Progenitor cell of endocrine pancreas (in vitro differentiated cells): ENCODE measurements at places on chromosomes 3 and 15. TPM values are rescaled to one million over a fixed set of nuclear protein-coding genes. Genes with fewer than 3 reads are reported as not detected.

DNA sequence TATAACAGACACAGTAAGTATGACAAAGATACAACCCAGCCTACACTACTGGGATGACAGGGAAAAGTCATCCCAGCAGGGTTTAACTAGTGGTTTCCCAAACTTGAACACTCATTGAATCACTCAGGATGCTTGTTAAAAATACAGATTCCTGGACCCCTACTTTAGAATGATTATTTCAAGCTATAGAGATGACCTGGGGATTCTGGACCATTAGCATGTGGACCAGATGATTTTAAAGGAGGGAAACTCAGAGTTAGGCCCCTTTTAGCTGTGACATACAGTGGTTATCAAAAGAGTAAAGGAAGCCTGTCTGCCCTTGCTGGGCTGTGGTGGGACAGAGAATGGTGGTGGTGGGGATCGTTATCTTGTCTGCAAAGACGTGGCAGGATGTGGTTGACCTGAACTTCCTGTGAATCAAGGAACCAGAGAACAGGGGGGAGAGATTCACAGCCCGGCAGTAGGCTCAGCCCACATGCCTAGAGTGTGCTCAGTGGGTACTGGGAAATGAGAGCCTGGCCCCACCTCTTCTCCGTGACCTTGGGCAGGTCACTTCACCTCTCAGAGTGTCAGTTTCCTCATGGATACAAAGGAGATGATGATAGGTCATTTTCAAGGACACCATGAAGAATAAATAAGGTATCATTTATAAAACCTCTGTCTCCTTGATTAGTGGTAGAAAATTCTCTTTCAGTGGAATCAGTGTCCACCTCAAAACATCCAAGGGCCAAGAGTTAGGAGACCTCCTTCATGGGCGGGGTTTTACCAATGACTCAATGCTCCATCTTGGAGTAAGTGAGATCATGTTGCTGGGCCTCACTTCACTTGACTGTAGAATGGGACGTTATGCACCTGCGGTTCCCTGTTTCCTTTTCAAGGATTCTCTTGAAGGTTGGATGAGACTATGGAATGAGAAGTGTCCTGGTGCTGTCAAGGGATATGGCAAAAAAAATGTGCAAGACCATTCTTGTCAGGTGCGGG lies 306.5 kb downstream of the RPLP1 start:
- no peak for DNase-seq

Gene RUVBL1
- total RNA-seq = 51.3 and 53.6 TPM in 2 replicates

DNA sequence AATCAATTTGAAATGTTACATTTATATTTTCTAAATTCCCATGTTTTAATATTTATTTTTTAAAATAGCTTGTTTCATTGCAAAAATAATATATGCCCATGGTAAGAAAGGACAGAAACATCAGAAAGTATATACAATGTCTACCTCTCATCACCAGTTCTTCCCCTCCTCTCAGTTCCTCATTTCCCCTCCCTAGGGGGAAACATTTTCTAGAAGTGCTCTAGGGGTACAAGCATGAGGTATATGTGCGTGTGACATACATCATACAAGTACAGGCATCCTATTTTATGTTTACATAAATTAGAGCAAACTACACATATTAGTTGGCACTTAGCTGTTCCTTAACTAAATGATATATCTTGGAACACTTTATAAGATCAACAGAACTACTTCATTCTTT lies 189.3 kb upstream of the VEPH1 start:
- no peak for DNase-seq

DNA sequence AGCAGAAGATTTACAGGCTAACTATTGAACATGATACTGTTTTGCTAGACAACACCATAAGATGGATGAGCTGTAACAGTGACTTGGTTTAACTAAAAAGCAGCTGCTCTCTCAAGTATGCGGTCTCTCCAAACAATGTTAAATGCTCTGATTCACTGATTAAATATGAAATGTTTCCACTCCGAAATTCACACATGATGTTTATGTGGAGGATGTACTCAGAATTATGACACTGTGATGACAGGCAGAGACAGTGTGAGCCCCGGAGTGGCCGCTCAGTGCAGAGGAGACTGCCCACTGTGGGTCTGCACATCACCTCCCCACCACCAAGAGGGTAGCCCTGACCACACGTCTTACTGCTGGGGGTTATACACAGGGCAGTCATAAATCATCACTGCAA lies 83.9 kb upstream of the MEX3B start:
- no peak for DNase-seq

DNA sequence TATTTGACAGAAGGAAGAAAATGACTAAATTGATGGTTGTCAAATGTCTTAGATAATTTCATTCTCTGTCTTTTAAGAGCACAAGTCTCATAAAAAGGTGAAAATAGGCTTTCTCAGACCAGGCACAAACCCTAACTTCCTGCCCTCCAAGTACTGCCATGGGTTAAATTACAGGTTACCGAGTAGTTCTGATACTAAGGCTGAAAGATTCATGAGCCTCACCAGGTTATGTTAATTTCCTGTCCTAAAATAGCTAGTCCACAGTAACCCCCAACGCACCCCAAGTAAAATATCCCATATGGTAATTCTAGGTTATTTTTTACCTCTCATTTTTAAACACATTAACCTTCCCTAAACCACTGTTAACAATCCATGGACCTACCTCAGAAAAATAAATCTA lies 42.0 kb downstream of the GSK3B start:
- no peak for DNase-seq

DNA sequence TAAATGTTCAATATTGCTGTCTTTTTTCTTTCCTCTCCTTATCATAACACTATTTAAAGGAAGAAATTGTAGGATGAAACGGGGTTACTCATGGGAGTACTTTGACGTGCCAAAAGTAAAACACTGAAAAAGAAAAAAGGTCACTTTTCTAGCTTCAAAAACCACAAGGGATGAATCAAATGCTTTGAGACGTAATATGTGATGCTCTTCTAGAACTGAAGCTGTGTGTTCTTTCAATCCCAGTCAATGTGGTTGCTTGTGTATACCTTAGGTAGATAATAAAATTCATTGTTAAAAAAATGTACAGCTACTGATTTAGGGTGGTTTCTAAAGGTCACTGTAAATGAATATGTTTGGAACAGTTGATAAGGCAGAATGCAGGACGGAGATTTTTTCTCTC lies 538.8 kb upstream of the ZNF717 start:
- no peak for DNase-seq

Gene TBC1D21
- not detected in 2 replicates for total RNA-seq

DNA sequence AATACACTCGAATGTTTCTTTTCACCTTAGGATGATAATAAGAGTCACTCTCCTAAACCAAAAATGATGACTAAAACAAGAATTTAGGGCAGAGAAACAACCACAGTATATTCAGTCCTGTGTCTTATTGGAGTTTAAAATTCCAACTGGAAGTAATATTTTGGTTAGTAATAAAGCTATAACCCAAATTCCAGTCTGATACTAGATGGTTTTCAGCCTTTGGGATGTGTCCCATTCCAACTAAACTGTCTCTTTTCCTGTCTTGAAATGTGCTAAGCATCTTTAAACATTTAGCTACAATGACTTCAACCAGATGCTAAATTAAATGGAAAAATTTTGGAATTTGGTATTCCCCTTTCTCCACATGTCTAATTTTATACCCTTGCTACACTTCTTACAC lies 510.0 kb downstream of the ROBO1 start:
- DNase-seq = no peak

Gene CYP11A1
- total RNA-seq = 1.6 and 2.0 TPM in 2 replicates

DNA sequence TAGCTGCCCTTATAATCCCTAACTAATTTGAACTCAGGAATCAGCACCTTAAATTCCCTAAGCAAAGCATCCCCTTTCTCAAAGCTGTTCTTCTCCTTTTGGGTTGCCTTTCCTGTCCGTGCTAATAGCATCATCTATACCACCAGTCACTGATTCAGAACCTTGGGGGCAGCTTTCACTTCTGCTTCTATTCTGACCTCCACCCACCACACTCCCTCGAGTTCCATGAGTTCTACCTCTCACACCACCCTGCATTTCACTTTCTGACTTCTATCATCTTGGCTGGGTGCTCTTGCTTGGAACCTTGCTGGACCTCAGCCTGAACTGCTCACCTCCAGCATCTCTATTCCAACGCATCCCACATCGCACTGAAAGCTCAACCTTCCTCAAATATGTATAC lies 55.4 kb upstream of the KCNMB2 start:
- DNase-seq = no peak

DNA sequence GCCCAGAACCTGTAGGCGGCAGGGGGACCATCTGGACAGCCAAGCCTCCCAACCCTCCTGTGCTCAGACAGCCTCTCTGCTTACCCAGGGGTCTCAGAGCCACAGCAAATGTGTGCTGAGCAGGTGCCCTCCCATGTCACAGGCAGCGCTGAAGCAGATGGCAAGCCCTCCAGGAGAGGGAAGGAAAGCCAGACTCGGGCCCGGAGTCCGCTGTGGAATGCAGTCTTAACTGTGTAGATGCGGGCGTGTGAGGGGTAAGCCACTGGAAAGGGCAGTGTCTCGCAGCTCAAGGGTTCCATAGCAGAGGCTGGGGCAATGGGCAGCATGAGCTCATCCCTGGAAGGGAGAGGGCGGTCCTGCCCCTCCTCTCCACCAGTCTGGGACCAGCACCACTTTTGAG lies 45.6 kb downstream of the UMPS start:
- no peak for DNase-seq

- no peak for DNase-seq
Measured at GRCh38 chr3:160023476-160023875, 34.8 kb downstream of the IL12A start.

- DNase-seq = no peak
Measured at GRCh38 chr3:26091096-26091495, 301.2 kb downstream of the OXSM start.

Gene P2RY14
- total RNA-seq = not detected in 2 replicates

Gene GLDN
- 0.12 and 0.18 TPM in 2 replicates for total RNA-seq

- no peak for DNase-seq
Measured at GRCh38 chr3:23565041-23565775, 240.5 kb upstream of the UBE2E1 start.

Gene LRTM1
- total RNA-seq = not detected in 2 replicates

- DNase-seq = no peak
Measured at GRCh38 chr15:100143378-100143777, 198.4 kb downstream of the ADAMTS17 start.

DNA sequence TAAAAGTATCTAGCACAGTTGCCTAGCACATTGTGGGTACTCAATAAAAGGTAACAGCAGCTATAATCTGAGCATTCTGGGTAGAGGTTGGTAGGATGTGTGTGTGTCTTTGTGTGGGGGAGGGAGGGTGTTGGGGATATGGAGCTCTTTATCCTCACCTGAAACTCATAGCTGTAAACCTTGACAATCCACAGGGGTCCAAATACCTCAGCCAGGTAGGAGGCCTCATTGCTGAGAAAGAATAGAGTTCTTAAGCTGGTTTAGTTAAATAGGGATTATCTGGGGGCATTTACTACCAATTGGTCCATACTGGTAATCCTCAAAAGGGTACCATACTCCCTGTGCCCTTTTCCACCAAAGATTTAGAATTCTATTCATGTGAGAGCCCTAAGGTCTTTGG lies 3.9 kb downstream of the SERF2 start:
- no peak for DNase-seq

DNA sequence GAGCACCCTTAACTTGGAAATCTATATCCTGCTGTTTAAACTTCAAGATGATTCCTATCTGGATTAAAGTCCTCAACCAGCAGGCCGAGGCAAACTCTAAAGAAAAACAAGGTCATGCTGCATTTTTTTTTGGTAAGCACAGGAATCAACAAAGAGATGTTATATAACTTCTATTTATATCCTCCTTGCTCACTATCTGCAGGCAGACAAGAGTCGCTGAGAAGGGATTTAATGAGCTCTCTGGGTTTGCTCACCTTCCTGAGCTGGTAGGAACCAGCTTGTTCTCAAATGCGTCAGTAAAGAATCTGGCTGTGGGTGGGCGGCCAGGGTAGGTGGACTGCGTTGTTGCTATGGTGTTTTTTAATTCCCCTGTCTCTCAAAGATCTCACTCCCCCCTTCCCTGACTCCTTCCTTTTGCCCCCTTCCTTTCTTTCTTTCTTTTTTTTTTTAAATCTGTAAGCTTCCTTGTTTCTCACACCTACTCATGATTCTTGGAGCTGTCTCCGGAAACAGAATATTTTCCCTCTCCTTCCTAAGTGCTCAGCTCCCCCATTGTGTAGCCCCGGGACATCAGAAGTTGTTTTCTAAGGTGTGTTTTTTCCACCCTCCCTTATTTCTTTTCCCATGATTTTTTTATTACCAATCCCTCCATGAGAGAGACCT lies 228.8 kb upstream of the BHLHE40 start:
- no peak for DNase-seq

Gene TGM5
- total RNA-seq = not detected in 2 replicates

- no peak for DNase-seq
Measured at GRCh38 chr3:18766974-18767373, 341.8 kb upstream of the SATB1 start.

- no peak for DNase-seq
Measured at GRCh38 chr15:84782346-84782745, 34.0 kb downstream of the ZNF592 start.

DNA sequence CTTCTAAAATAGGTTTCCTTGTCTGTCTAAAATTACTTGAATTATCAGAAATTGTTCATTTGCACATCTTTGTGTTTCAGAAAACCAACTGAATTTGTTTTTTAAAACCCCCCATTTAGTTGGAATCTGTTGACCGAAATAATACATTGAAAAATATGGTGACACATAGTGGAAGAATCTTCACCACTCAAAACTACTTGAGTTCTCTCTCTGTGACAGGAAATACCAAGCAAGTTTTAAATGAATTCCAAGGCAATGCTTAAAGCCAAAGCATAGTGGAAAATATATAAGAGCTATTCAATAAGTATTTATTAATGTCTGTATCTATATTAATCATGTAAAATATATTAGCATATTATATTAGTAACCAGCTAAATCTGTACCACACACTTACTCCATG lies 224.9 kb upstream of the COL8A1 start:
- DNase-seq = no peak

DNA sequence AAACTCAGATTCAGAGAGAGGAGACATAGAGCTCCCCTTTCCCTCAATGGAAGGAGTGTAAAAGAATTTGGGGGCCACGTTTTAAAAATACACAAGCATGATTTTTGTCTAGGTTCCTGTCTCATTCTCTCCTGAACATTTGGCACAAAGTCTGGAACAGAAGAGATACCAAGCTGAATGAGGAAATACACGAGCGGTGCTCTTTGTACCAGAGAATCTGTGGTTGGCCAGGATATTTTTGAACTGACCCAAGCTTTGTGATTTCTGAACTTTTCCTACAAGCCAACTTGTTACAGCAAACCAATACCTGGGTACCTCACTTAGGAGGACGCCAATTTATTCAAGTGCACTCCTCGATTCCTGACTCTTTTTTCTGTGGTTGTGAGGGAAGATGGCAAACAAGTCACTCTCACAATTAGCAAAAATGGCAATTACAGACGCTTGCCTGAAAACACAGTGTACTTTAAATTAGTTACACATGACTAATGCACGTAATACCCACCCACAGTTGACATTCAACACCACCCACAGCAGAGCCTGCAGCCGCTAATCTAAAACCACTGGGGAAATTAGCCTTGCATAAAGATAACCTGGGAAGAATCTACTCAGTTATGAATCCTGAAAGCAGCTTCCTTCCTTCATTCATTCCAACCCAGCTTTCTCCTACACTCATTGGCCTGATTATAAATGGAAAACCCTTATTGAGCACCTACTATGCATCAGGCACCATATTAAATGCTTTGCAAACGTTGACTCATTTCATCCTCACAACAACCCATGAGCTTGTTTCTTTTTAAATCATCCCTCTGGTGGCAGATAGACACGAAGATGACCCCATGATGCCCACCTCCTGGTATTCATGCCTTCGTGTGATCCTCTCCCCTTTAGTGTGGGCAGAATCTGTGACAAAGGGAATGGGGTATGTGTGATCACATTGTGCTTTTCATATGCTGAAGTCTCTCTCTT lies 293.5 kb downstream of the KBTBD8 start:
- DNase-seq = no peak

- DNase-seq = no peak
Measured at GRCh38 chr3:1506090-1506489, 413.3 kb downstream of the CNTN6 start.
